Activated CD4-positive, alpha-beta T cell treated with anti-CD3 and anti-CD28 coated beads, Interleukin-2, amount 50 U/mL, for 16 hours (primary cell): ENCODE measurements at places on chromosomes 3 and 15.

- DNase-seq, result peak; percentile 28
Observed at GRCh38 chr3:188257384-188258026, 103.5 kb downstream of the LPP start.

GRCh38 chr3:183794452-183794851 is 30.9 kb downstream of the MAP6D1 start:
- no peak for DNase-seq

DNA sequence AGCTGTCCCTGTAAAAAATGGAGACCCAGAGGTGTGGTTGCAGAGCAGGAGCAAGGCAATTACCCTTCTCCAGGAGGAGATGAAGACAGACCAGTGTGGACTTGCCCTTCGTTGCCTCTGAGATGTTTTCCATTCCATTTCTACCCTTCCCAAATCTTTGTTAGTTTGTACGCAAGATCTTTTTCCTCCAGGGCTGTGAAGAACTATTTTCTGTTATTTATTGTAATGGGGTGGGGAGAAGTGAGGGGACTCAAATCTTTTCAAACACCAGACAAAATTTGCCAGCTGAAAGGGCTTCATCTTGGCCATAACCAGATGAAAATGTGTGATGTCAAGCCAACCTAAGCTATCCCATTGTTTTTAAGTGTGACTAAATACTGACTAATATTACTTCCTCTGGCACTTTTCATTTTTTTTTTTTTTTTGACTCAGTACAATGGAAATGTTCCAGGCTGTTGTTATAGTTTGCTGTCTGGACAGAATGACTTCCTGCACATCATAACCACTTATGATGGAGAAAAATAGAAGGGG is 271.3 kb upstream of the TPRG1 start:
- no peak for DNase-seq

GRCh38 chr3:174270841-174271240 is 588.3 kb upstream of the NAALADL2 start:
- no peak for DNase-seq

GRCh38 chr3:194804796-194805195 is 119.1 kb downstream of the FAM43A start:
- no peak for DNase-seq

- peak; percentile 11 for DNase-seq
Observed at GRCh38 chr3:46561951-46562350, 4.2 kb downstream of the LRRC2 start.

DNA sequence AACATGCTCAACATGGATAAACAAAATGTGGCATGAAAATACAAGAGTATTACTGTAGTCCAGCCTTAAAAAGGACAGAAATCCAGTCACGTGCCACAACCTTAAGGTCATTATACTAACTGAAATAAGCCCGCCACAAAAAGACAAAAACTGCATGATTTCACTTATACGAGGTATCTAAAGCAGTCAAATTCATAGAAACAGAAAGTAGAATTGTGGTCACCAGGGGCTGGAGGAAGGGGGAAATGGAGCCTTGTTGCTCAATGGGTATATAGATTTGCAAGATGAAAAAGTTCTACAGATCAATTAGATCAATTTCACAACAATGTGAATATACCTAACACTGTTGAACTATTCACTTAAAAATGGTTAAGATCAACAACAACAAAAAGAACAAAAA is 7.4 kb downstream of the GLB1 start:
- DNase-seq, result peak; percentile 67

DNA sequence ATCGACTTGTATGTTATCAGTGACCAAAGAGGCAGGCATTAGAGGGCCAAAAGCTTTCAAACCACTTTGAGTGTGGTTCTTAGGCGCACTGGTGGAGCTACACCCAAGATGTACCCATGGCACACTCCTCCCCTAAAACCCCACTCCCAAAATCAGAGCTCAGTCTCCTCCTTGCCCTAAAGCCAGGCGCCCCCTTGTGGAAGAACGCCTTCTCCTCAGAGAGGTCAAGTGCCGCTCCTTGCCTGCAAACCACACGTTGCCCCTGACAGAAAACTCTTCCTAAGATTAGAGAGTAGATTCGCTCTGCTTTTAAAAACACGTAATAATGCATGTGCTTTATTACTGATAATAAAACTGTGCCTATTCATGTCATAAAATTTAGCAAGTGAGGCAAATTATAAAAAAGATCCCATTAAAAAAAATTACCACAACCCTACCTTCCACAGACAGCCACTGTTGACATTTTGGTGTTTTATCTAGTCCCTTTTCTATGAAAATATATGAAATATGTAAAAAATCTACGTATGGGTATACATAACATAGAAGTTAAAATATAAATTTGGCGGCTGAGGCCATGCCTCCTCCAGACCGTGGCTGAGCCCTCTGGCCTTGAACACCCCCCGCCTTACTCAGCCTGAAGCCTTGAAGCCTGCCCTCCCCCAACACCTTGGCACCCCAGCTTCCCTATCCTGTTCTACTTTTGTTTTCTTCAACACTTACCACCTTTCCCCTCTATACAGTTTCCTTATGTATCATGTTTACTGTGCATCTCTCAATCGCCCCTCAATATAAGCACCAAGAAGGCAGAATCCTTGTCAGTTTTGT is 33.5 kb downstream of the BCL2L10 start:
- peak; percentile 87 for DNase-seq

DNA sequence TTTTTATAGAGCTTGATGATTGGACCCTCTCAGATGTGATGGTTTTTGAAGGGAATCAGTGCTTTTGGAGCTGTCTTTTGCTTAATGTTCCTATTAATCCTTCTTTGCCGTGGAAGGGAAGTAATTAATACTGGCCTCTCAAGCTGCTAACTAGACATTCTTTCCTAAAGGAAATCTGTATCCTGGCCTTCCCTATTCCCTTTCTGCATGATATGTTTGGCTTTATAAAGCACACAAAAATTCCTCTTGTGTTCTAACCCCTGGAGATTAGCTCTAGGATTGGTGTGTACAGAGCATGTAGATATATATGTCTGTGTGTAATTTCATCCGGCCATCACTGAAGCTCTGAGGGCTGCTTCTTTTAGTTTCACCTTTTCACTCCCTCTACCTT is 6.9 kb downstream of the ATXN7 start:
- DNase-seq, result no peak

DNA sequence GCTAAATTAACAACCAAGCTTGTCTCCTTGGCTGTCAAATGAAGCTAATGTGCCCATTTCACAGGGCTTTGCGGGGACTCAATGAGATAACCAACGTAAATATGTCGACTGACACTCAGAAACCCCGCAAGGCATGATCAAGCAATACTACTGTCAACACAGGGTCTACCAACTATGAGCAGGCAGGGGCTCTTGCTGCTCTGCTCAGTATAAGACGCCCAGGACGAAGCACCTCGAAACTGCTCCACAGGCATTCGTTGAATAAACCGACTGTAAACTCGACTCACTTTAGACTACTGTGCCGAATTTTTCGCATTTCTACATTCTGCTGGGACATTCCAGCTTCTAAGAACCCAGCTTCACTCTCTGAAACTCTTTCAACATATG is 55.0 kb downstream of the FEZF2 start:
- DNase-seq, result no peak

DNA sequence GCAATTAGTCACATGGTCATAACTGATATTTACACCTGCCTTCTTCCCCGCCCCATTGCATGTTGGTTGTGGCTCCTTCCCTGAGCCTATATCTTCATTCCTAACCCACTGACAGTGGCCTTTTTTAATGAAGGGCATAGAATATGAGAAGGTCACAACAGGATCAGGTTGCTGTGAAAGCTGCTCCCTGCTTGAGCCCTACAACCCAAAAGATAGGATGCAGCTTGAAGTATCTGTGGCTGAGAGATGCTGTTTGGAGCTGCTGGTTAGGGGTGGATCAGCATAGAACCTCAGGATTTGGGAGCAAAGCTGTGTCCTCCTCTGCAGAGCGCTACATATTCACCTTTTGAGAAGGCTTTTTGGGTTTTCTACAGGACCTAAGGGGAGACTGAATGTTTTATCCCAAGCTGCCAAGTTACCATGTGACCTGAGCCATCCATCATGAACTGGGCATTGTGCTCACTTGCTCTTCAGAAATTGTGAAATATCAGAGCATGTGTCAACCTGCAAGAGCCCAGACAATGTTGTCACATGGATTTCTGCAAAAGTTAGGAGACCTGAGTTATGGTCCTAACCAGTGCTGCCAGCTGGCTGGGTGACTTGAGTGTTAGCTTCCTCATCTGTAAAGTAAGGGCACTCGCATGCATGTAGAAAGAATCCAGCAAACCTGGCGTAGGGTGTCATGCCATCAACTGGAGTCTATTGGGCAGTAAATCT is 49.8 kb upstream of the ARL8B start:
- DNase-seq, result no peak

- no peak for DNase-seq
Observed at GRCh38 chr15:37061996-37062395, 38.4 kb downstream of the MEIS2 start.

- DNase-seq, result no peak
Observed at GRCh38 chr3:98531622-98532274, at the start of gene GPR15. TSS of gene GPR15 (plus strand) at chr3:98531978. CDS start at chr3:98532034, 56 bp downstream.

GRCh38 chr15:78417754-78418630 is 20.0 kb upstream of the IREB2 start:
- DNase-seq, result no peak

DNA sequence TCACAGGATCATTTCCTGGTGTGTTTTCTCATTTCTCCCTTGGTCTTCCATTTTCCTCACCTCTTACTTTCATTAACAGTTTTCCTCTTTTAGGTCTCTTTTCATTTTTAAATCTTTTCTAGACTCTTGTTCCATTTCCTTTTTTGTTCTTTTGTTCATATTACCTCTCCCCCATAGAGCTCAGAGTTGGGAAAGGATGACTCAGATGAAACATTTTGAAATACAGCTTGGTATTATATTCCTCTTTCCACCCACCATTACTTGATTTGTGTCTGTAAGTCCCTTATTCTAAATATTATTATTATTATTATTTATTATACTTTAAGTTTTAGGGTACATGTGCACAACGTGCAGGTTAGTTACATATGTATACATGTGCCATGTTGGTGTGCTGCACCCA is 153.1 kb downstream of the VGLL3 start:
- DNase-seq, result no peak

- no peak for DNase-seq
Observed at GRCh38 chr3:187082758-187083375, 56.4 kb downstream of the RPL39L start.

- no peak for DNase-seq
Observed at GRCh38 chr3:99396651-99397275, 241.6 kb upstream of the COL8A1 start.

DNA sequence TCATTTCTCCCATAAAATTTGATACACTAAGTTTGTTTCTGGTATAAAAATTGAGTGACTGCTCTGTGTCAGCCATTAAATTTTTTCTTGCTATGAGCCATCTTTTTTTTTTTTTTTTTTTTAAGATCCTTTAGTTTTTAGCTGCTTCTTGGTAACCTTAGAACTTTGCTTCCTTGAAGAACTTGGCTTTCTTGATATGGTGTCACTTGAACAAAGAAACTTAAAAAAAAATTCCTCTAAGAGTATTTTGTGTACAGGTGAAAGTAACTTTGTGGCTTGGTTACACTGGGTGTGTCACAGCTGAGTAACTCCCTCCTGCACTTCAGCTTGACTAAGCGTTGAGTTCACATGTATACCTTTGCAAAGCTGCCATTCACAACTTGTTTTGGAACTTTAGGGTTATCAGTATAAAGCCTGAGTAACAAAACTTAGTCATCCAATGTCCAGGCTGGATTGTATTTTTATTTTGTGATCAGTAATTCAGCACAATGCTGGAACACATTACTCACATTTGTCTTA is 6.5 kb downstream of the CHD2 start:
- peak; percentile 84 for DNase-seq

GRCh38 chr15:52301265-52301847 is 5.8 kb upstream of the MYO5C start:
- DNase-seq, result no peak

GRCh38 chr3:100562224-100562857 is 47.1 kb upstream of the ADGRG7 start:
- no peak for DNase-seq

DNA sequence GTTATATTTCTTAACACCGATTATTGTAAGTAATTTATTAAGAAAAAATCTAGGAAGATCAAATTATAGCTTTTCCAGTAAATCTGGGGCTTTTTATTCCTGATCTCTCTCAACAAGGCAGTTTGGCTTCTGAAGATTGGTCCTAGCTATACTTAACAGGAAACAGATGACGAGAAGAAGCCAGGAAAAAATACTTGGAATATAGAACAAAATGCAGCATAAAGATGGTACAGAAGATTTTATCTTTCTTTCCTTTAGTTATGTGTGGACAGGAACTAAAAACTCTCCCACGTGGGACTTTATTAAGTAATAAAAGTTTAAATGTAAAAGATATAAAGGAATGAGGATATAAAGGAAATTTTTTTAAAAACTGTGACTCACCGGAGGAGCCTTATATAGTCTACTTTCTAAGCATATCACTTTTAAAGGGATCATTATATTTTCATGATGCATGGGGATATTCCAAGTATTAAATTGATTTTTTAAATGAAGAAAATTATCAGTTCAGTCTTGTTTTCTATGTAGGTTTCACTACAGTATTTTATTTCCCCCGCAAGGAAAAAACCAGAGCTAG is 8.2 kb downstream of the B3GNT5 start:
- DNase-seq, result no peak

- DNase-seq, result no peak
Observed at GRCh38 chr15:29926083-29926388, 103.8 kb upstream of the TJP1 start.

- DNase-seq, result no peak
Observed at GRCh38 chr15:43775411-43775965, 1.3 kb downstream of the ELL3 start.

GRCh38 chr3:72630327-72630968 is 217.8 kb downstream of the SHQ1 start:
- no peak for DNase-seq

DNA sequence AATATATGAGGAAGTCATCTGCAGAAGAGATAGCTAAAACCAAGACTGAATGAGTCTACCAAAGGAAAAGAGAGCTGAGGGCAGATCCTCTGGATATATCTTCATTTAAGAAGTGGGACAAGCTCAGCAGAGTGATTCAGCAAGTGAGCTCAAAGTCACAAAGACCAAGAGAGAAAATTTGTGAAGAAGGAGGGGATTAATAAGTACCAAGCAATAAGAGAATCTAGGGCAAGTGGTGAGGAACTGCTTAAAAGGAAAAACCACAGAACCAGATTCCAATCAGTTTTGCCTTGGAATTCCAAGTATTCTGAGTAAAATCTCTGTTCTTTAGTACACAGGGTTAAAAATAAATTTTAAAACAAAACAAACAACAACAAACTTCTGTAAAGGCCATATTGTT is 3.6 kb downstream of the EHHADH start:
- no peak for DNase-seq

- DNase-seq, result no peak
Observed at GRCh38 chr3:20110826-20111225, 70.6 kb downstream of the KAT2B start.

DNA sequence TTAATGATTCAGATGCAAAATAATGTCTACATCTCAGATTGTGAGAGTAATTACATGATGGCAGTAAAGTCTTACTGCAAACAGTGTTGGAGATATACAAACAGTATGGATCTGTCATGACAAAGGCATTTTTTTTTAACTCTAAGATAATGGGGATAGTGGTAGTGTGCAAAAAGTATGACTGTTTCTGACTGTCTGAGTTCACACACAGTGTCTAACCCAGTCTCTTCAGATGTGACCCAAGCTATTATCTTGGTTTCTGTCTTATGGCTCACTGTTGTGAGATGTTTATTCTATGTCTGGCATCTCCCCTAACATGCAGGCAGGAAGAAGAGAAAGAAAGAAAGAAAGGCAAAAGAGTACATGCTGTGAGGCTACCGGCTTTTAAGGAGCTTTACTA is 17.0 kb downstream of the RPL39L start:
- DNase-seq, result no peak
